ENCODE measurements at places on chromosomes 3 and 15.

DNA sequence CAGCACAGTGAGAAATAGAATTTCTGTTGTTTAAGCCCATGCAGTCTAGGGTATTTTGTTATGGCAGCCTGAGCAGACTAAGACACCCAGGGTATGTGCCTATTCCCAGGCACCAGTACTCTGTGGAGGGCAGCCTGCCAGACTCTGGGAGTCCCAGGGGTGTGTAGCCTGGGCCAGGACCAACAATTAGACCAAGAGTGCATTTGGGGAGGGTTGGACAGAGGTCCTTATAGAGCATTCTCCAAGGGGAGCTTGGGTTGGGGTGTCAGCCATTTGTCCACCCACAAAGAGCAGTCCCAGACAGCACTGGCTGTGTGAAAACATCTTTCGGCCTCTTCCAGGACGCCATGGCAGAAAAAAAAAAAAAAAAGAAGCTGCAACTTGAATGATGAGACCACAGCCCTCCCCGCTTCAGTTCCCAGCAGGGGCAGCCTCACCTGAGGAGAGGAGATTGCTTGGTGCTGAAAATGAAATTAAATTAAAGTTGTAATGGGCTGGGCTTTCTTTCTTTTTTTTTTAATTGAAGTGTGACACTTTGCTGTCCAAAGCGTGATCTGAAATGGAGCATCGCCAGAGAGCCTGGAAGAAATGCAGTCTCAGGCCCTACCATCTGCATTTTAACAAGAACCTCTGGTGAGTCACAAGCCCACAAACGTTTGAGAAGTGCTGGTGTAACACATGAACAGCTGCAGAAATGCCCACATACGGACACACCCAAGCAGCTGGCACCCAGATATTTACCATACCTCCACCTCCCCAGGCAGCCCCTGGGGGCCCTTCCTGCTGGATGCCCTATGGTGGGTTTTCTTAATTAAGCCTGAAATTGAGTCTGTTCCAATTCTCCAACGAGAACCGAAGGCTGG, 21.3 kb upstream of the CAV3 start:
- no peak for DNase-seq

DNA sequence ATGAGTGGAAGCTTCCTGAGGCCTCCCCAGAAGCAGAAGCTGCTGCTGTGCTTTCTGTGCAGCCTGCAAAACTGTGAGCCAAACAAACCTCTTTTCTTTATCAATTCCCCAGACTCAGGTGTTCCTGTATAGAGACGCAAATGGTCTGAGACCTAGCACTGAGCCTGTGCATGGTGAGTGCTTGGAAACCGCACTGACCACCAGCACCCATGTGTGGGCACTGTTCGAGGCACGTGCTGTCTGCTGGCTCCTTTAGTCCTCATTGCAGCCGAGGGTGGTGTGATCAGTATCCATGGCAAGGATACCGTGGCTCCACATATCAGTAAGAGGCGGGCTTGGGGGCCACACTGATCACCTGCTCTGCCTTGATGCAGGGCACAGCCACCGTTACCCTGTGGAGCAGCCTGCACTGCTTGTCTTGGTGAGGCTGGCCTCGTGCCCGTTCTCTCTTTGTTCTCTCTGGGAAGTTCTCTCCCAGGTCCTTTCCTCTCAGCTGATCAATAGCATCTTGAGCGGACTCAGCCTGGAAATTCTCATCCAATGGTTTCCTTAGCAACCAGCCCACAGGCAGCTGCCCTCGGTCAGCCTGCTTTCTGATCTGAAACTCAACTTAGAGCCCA, 101.0 kb downstream of the PLXNA1 start:
- DNase-seq: no peak

GRCh38 chr3:31671976-31672375, 139.3 kb downstream of the STT3B start:
- no peak for DNase-seq

- no peak for DNase-seq
Measured at GRCh38 chr3:156711113-156711512, 36.7 kb downstream of the TIPARP start.

DNA sequence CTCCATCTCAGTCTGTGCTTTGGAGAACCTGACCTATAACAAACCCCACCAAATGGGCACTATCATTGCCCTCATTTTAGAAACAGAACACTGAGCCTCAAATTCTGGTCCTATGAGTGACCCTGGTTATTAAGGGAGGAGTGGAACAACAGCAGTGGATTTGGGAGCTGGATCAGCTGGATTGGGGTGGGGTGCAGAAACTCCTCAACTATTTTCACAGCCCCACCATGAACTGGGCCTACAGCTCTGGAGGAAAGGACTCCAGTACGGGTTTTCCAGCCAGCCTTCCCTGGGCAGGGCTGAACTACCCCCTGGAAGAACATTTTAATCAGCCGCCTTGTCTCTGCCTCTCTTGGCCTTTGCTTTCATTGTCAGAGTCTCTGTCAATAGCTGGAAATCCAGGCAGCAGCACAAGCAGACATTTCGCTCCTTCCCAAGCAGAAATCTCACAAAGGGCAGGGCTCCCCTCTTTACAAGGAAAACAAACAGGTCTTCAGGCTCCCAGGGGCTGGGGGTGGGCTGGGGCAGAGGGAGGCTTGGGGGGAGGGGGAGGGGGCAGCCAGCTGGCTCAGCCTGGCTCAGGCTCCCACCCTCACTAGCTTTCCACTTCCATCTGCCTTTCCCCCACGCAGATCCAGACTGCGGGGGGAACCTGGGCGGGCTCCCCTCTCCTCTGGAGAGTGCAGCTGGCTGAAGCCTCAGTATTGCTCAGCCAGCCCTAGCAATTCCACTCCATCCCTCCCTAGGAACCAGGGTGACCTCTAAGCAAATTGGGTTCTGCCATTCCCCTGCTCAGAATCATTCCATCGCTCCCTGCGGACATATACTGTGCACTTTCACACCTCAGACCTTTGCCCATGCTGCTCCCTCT, 13.7 kb upstream of the TLE3 start:
- peak; percentile 36 for DNase-seq

- no peak for DNase-seq
Measured at GRCh38 chr3:133464573-133464972, 64.7 kb downstream of the BFSP2 start.

GRCh38 chr3:110971010-110971601, 100.5 kb upstream of the NECTIN3 start:
- no peak for DNase-seq

DNA sequence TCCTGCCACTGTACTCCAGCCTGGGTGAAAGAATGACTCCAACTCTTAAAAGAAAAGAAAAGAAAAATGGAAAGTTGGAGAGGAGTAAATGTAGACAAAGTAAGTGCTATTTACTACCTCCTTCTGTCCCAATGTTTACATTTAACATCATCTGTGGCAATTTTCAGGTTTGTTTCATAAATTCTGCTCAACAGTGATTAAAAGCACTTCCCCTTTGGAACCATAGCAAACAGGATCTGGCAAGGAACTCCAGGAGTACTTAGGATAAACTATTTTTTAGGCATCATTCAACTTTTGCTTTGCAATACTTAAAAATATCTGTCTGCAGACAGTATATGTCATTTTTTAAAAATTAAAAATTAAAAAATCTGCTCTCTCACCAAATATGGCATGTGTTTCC, 5.5 kb upstream of the CX3CR1 start:
- no peak for DNase-seq

DNA sequence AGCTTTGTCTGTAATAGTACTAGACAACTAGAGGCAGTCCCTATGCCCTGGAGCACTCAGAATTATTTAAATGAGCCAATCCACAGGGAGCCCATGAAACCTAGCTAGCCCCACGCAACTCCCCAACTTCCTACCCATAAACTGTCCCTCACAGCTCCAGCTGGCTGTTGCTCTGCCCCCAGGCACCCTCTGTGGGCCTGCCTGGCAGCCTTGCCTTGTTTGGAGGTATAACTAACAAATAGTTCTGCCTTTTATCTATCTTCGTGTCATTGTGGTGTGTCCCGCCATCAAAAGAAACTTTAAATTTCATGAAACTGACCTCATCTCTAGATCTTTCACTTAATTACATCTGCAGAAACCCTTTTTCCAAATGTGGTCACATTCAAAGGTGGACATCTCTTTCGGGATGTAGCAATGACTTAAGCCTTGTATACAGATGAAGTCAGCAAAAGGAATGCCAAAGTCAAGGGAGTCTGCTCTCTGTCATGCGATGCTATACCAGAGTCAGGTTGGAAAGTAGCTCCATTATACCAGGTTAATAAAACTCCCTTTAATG, 1.8 kb upstream of the RTP3 start:
- no peak for DNase-seq

- DNase-seq: no peak
Measured at GRCh38 chr15:48493084-48493762, 152.3 kb downstream of the FBN1 start.

GRCh38 chr3:101020351-101021015, 27.3 kb upstream of the ABI3BP start:
- no peak for DNase-seq

- no peak for DNase-seq
Measured at GRCh38 chr3:87448558-87448957, 172.2 kb upstream of the POU1F1 start.

GRCh38 chr15:67305506-67305905, 50.9 kb downstream of the IQCH start:
- DNase-seq: no peak

- no peak for DNase-seq
Measured at GRCh38 chr3:57852896-57853295, 96.8 kb downstream of the SLMAP start.

DNA sequence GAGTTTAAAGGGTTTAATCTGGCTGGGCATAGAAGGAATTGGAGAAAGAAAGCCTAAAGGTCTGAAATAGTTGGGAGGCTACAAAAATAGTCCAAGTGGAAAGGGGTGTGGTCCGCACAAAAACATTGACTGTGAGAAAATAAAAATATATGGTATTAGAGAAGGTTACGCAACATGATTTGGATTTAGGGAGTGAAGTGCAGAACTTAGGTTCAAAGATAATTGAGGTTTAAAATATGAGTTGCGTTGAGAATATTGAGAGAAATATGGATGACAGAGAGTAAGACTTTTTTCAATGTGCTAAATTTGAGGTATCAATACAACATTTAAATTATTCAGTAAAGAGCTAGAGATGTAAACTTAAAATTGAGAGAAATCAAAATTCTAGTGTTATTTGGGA, 15.4 kb upstream of the CMC1 start:
- no peak for DNase-seq

DNA sequence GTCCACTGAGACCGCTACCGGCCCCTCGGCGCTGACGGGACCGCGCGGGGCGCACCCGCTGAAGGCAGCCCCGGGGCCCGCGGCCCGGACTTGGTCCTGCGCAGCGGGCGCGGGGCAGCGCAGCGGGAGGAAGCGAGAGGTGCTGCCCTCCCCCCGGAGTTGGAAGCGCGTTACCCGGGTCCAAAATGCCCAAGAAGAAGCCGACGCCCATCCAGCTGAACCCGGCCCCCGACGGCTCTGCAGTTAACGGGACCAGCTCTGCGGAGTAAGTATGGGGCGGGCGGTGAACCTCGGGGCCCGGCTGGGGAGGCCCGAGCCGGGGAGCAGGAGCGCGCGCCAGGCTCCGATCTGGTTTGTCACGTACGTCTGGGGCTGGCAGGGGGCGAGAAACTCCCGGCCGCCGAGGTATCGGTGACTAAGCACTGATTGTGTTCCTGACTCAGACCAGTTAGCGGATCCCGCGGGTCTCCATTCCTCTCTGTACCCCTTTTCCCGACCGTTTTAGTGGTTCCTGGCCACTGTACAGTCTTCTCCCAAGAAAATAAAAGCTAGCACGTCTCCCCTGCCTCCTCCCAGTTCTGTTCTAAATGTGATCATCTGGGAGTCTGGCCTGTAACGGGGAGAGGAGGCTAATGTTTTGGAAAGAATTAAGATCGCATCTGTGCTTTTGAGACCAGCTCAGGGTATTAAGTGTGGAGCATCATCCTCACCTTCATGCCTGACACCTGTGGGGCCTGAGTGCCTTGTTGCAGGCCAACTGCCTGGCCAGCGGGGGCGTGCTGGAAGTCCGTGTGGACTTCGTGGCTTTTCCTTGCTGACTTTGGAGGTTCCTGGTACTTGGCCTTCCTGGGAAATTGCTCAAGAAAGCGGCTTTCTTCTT, 691 bp downstream of the MAP2K1 start:
- DNase-seq: no peak

DNA sequence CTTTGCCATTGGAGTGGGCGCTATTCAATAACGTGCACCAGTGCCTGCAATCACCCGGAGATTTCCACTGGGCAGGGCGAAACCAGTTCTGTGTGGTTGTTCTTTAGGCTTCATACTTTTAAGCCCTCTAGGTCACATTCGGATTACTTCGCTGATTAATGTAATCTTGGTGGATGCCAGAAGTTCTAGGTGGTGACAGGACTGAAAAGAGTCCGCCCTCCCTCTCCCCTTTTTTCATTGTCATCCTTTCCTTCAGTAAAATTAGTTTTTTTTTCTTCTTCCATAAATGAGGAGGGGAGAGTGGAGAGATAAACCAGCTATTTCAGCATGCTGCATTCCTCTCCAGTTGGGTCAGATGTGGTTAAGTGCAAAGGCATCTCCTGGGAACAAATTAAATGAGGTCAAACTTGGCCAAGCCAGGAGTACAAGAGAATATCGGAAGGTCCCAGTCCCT, 2.3 kb upstream of the SLC2A2 start:
- DNase-seq: no peak

DNA sequence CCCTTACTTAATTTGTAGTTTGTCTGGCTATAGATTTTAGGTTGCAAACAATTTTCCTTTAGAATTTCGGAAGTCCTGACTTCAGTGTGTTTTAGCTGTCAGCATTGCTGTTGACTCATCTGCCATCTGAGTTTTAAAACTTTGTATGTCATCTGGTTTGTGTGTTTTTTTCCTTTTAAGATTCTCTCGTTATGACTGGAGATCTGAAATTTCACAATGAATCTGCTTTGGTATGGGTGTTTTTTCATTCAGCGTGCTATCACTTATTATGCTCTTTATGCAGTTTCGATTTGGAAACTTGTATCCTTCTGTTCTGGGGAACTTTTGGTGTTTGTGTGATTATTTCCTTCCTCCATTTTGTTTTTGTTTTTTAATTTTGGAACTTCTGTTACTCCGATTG, 53.7 kb upstream of the ZNF280D start:
- no peak for DNase-seq

- no peak for DNase-seq
Measured at GRCh38 chr15:79283252-79284048, 928 bp downstream of the ANKRD34C start.

DNA sequence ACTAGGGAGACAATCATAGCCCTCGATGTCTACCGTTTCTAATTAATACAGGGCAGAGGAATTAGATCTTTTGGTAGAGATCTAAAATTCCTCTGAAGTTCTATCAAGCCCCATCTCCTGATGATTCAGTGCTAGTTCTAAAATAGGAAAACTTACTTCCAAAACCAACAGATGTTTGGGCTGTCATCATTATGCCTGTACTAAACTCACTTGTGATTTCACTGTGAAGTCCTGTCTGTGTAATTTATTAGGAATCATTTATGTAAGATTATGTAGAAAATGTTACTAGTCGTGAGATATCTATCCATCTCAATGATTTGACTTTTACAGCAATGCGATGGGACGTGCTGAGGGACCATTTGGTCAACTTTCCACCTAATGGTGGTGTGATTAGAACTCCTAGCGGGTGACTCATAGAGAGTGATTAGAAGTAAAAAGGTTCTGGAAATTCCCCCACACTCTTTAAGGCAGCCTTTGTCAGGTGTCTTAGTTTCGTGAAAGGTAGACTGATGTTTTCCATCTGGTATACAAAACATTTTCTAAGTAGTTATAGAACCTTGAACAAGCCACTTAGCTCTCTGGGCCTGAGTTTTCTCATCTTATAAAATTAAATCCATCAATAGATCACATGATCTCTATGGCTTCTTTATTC, 34.2 kb downstream of the LIPC start:
- no peak for DNase-seq

GRCh38 chr3:196931828-196932587, 10.3 kb downstream of the NCBP2 start:
- DNase-seq: no peak

All from KG1 (cell line).